ENCODE measurements at places on chromosomes 16 and 17. TPM values are rescaled to one million over a fixed set of nuclear protein-coding genes. Genes with fewer than 3 reads are reported as not detected.

DNA sequence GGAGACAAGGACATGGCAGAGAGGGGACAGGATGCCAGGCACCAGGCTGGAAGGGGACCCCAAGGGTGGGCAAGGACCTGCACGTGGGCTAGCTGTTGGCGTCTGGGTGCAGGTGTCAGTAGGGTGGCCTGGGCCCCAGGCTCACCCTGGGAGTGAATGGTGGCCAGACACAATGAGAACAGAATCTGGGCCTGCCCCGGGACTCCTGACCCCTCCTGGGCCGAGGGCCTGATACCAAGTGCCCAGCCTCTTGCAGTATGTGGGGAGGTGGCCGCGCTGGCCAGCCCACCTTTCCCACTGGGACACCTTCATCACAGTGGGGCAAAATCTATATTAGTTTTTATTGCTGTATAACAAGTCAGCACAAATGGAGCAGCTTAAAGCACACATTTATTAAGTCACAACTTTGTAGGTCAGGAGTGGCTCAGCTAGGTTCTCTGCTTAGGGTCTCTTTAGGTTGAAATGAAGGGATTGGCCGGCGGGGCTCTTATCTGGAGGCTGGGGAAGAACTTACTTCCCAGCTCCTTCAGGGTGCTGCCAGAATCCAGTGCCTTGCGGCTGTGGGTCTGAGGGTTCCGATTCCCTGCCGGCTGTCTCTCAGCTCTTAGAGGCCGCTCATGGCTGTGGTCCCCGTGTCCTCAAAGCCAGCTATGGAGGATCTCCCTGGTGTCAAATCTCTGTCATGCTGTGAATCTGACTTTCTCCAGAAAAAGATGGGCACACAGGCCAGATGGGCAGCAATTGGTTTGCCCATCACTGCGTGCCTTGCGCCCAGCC, 3.6 kb downstream of the PRSS33 start:
- no peak for DNase-seq

DNA sequence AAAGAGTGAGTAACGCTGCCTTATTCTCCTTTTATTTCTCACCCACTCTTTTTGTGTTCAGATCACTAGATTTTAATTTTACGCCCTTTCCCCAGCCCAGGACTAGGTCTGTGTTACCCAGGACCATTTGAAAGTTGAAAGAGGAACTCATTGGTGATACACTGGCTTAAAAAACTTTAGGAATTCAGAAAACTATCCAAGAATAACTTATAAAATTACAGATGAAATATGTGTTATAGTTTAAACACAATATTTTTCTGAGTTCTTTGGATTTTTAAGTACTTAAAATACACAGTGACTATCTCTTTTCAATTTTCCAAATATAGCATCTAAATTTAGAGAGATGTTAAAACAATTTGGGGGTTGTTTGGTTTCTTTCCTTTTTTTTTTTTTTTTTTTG, 385.2 kb downstream of the CDH13 start:
- DNase-seq: no peak

DNA sequence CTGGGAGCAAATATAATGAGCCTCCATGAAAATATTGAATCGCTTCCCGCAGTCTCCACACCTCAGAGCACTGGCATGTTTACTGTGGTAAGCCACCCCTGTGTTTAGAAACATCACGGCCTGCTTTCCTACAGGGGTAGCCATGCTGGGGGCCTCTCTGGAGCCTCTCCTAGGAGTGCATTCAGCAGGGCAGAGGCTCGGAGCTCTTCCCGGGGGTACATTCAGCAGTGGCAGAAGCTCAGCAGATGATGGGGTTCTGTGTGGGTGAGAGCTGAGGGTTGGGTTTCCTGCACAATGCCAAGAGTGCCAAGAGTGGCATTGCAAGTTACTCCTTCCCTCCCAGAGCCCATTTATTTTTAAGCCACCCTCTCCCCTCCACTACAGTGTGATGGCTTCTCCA, 386.6 kb downstream of the SEC14L1 start:
- DNase-seq: no peak

DNA sequence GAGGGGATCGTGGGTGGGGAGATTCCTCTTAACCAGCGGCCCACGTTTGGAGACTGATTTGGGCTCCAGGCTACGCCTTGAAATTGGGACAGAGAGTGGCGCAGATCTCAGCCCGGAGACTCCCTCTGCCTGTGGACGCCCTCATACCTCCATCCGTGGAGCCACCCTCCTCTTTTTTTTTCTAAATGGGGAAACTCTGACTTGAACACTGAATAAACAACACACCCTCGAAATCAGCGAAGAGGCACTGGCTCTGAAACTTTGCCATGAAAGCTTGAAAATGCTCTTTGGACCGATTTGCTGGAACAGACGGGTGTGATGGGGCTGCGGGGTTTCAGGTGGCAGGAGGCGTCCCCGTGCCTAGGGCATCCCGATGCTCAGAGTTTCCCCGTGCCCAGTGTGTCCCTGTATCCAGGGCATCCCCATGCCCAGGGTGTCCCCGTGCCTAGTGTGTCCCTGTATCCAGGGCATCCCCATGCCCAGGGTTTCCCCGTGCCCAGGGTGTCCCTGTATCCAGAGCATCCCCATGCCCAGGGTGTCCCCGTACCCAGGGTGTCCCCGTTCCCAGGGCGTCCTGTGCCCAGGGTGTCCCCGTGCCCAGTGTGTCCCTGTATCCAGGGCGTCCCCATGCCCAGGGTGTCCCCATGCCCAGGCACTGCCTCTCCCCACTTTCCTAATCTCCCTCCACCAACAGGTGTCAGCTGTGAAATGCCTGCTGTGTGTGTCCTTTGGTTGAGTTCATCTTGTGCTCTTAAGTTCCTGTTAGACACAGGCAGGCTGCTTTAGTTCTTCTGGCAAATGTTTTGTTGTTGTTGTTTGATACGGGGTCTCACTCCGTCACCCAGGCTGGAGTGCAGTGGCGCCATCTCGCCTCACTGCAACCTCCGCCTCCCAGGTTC, 187.0 kb downstream of the SEC14L1 start:
- no peak for DNase-seq

DNA sequence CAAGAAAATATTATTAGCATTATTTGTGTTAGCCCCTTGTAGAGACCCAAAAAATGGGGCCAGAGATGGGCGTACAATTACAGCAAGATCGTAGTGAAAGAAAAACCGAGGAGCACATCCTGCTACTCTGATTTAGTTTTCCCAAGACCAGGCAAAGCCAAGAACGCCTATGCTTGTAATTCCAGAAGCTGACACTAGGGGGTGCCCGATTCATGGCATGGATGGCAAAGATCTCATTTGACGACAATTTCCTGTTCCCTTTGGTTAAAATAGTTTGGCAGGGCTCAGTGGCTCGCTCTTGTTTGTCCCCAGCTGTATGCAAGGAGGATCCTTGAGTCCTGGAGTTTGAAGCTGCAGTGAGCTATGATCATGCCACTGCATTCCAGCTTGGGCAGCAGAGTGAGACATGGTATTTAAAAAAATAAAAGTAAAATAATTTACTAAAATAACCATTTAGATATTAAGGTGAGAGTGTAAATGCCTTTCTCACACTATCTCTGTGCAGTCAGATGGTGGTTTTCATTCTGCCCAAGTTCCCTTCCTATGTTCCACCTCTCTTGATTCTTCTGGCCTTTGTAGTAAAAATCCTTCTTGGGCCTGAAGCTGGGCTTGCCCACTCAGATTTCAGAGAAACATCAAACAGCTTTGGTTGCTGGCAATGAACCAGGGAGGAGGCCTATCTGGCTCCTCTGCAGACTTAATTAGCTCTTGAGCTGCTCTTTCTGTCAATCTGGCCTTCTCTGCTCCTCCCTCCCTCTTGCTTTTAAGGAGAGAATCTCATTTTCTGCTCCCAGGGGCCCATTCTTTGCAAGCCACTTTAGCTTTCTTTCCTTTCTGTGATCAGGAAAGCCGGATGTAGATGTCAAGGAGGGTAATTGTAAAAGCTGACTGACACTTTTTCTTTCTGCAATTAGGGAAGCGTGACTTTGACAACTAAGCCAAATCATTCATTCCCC, 31.2 kb downstream of the TMEM238L start:
- DNase-seq: no peak

GRCh38 chr17:66580184-66580955, 254.5 kb upstream of the CACNG5 start:
- peak; percentile 45 for DNase-seq

DNA sequence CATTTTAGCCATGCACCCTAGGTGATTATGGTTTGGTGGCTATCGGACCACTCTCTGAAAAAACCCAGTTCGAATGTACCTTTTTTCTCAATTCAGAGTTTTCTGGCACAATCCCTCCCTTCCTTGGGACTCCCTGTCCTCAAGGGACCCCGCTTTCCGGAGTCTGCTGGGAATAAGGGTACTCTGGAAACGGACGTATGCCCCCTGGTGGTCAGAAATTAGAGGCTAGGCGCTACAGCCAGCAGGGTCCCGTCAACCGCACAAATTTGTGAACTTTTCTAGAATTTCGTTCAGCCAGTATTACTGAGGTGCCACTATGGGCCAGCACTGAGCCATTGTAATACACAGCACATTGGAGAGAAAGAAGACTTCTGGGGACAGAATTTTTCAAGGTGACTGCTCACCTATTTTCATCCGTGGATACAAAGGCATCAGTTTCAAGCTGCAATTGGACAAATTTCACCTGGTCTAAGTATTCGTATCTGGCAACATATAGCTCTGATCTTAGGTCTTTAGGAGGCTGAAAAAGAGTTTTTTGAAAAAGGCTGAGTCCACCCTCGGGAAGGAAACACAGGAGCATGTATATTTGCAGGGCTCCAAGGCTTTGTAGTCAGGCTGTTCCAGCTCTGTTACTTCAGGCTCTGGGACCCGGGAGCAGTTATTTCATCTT, 27.1 kb upstream of the CRYBA1 start:
- DNase-seq: peak; percentile 85

DNA sequence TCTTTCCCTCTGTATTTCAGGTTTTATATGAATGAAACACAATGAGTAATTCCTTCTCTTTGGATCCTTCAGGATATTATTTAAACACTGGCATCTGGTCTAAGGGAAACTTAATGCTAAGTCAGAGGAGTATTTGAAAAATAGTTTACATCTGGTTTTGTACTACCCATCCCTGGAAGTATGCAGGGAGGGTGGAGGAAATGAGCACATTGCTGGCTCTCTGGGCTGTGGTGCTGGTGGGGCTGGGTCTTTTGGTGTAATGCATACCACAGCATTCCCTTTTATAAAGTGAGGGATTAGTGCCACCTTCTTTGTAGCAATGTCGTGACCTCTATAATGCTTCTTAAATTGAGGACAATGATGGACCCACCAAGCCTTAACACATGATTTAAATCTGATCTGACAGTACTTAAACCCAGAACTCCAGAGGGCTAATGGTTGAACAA, 105.5 kb upstream of the AXIN2 start:
- no peak for DNase-seq

GRCh38 chr16:29736764-29737163, 9.0 kb downstream of the C16orf54 start:
- no peak for DNase-seq

GRCh38 chr17:76275382-76276068, 10.4 kb downstream of the UBALD2 start:
- DNase-seq: no peak

The SALL1 gene
- 3.4 TPM for total RNA-seq

The AARS1 gene
- 74.4 TPM for total RNA-seq

The PDE6G gene
- total RNA-seq: 1.1 TPM

The NME2 gene
- total RNA-seq: 830 TPM

The C16orf46 gene
- total RNA-seq: 2.0 TPM
